Stimulated activated CD8-positive, alpha-beta memory T cell treated with anti-CD3 and anti-CD28 coated beads, Interleukin-15, amount 100 ng/mL, for 24 hours (primary cell): ENCODE measurements at places on chromosomes 4 and X.

- DNase-seq, result no peak
Measured at GRCh38 chr4:101993002-101993841, 202.7 kb downstream of the BANK1 start.

DNA sequence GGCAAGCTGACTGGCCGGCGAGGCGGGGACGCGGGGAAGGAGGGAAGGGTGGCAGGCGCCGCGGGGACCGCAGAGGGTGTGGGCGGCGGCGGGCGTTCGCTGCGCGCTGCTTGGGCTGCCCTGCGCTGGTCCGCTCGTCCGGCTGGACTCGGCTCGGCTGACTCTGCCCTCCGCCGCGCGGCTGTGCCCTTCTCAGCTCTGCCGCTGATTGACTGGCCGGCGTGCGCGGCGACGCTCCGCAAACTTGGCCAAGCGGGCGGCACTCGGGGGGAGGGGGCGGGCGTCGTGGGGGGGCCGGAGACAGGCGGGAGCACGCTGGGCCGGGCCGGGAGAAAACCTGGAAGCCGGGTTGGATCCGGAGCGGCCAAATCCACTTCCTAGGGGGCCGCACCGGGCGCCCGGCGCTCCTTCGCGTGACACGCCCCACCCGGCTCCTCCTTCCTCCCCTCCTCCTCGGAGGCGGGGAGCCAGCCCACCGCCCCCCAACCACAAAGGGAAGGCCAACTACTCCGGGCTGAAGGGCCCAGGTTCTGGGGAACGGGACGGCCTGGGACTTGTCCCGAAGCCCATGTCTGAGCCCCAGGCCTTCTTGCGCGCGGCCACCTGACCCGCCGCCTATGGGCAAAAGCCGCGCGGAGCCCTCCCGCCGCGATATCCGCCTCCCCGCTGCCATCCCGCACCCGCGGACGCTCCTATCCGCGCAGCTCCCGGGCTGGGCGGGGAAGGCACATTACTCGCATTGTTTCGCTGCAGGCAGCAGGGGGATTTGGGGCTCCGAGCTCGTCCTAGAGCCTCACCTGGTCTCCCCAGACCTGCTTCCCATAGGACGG is at the start of gene GPC4:
TSS of gene GPC4 (minus strand) at position 214 of the 830 bp plus-strand sequence. CDS start 524 bp downstream, outside the sequence.
- DNase-seq, result no peak

- no peak for DNase-seq
Measured at GRCh38 chr4:139774759-139775487, 109.3 kb downstream of the MGST2 start.

DNA sequence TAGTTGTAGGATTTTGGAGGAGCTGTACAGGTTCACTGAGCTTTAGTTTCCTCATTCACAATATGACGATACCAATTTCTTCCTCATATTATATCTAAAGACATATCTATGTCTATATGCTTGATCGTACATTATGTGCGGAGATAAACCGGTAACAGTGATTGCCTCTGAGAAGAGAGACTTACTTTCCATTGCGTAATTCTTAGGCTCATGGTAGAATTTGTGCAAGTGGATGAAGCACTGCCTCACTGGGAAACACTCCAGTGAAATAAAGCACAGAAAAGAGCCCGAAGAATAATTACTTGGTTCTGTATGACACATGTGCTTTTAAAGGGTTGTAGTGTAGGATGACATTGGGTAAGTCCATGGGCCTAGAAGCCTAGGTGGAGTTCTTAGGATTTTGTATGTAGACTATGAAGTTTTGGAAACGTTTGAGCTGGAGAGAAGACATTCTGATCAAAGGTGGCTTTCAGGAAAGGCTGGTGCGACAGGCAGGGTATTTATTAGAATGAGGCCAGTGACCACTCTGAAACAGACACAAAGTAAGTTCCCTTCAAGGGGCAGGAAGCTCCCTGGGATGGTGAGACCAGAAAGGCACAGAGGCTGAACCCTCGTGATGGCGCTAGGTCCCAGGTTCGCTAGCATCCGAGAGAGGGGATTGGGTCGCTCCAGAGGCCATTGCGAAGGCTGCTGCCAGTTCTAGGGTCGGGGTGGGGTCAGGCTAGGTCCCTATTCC is 649 bp upstream of the VBP1 start:
- DNase-seq, result no peak
